ENCODE measurements at places on chromosomes 6 and 20.
A peak's percentile ranks its signal among the peaks of the same experiment; 100 is the strongest.

- DNase-seq = no peak
Measured at GRCh38 chr6:51094271-51094670, 275.6 kb downstream of the TFAP2B start.

GRCh38 chr20:15986690-15987089, 586.6 kb downstream of the KIF16B start:
- DNase-seq = no peak

DNA sequence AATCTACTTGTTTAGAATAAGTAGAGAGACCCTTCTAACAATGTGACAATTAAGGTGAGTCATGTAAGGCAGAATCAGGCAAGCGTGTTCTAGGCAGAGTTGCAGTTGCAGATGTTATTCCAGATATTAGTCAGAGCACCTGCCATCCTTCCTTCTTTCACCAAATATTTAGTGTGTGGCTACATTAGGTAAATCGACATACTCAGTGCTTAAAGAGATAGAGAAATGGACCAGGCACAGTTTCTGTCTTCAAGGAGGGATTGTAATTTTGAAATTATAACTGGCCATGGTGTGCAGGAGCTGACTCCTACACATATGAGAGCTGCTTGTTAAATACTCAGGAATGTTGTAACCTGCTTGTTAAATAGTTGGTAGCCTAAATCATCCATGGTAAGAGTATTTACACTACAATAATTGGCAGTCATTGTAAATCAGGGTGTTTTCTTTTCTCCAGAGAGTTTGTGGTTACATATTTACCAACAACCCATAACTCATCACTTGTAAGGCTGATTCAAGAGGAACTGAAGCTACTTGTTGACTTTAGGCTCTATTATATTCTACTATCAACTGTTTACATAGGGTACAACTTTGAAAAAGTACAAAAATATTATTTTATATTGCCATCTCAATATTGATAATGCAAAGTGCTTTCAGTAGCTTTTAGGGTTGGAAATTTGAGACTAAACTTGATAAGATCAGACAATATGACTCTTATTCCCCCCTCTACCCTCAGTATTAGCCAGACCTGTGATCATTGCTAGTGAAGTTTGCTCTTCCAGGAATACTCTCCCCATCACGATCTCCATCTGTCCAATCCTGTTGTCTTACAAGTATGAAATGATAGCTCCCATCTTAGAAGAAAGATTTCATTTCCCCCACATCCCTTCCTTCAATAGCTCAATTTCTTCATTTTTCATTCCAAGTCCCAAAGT, 607.1 kb downstream of the COL12A1 start:
- no peak for DNase-seq

DNA sequence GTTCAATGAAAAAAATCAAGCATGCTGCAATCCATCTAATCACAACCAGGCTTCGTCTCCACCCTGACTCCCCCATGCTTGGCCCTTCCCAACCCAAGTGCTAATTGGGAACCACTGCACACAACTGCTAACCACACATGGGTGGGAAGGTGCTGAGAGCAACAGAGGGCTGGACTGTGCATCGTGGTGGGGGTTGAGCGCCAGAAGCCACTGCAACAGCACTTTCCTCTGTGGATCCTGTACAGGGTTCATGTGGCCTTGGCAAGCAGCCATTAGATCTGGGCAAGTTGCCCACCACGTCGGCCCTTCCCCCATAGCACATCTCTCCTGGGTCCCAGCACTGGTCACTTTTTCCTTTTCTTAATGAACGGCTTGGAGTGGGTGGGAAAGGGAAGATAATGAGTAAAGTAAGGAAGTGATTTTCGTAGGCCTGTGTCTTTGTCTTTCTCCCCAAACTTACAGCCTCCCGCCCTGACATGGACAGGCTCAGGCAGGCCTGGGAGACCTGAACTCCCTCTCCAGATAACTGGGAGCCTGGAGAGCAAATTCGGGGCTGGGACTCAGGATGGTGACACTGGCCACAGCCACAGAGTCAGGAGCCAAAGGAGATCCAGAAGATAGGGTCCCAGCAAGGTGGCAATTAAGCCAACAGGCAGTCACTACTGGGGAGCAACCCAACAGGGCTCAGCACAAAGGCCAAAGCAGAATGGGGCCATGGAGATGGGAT, 34.4 kb upstream of the MRPS10 start:
- DNase-seq = no peak

- no peak for DNase-seq
Measured at GRCh38 chr6:32170294-32170693, 5.6 kb downstream of the AGPAT1 start.

DNA sequence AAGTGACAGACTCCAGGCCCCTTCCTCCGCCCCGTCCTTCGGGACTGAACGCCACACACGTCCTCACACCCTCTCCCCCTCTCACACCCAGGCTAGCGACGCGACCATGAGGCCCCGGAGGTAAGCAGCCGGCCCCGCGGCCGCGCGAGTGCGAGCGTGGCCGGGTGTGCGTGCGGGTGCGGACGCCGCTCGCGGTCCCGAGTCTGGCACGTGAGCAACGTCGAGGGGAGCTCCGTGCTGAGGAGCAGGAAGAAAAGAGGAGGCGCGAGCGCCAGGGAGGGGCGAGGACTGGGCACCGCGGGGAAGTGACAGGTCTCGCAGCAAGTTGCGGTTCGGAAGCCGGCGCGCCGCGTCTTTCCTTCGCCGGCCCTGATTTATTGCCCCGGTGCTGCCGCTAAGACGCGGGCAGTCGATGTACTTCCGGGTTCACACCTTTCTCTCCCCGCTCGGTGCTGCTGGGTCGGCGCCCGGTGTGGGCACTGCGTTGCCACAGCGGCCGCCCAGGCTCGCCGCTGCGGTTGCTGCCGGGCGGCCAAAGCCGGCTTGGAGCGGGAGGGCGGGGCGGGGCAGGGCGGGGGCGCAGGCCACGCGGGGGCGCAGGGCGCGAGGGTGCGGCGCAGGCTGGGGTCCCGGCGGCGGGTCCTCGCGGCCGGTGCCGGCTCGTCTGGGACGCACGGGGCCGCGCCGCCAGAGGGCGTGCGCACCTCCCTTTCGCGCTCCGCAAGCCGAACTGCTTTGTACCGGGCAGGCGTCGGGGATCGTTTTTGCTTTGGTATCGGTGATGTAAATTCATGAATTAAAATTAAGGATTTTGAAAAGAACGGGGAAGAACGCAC, 15.8 kb upstream of the LIN28B start:
- DNase-seq = no peak

DNA sequence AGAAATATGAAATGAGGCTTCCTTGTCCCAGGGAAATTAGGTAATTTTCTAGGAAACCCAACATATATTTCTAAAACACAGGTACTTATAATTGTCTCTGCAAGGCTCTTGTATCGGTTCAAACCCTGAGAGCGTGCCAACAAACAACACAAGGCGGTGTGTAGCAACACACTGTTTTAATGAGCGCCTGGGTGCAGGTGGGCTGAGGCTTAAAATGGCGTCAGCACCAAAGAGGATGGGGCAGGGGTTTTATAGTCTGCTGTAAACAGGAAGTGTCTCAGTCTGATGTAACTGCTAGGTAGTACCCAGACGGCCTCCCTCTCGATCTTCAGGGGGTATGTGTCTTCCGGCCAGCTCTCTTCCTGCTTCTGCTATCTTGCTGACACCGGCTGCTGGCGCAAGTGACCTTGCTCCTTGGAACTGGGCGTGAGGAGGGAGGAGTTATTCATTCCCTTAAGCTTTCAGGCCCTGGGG, 69.7 kb downstream of the EPB41L2 start:
- DNase-seq = no peak

DNA sequence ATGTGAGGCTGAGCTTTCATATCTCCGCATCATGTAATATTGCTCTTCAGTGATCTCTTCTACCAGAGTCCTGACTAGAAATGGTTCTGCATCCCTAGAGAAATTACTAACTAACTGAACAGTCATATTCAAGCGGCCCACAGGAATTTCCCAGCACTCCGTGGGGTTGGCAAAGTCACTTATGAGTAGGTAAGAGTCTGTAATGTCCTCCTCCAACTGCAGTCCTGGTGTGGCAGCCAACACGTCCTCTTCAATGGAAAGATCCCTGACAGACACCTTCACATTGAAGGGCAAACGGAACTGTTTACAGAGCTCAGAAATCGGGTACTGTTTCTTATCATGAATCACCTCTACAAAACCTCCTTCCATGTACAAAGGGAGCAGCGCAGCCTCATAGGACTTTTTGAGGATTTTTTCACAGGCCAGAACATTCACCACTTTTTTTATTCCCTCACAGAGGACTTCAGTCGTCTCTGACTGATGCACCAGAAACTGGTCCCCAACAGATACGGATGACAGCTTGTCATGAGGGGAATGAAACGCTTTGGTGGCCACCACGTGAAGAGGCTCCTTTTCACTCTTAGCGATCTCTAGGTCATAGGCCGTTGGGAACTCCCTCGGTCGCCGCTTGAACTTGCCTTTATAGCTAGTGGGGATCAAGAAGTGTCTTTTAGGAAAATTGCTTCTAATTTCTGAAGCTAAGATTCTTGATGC, 87.7 kb downstream of the THEMIS start:
- no peak for DNase-seq

DNA sequence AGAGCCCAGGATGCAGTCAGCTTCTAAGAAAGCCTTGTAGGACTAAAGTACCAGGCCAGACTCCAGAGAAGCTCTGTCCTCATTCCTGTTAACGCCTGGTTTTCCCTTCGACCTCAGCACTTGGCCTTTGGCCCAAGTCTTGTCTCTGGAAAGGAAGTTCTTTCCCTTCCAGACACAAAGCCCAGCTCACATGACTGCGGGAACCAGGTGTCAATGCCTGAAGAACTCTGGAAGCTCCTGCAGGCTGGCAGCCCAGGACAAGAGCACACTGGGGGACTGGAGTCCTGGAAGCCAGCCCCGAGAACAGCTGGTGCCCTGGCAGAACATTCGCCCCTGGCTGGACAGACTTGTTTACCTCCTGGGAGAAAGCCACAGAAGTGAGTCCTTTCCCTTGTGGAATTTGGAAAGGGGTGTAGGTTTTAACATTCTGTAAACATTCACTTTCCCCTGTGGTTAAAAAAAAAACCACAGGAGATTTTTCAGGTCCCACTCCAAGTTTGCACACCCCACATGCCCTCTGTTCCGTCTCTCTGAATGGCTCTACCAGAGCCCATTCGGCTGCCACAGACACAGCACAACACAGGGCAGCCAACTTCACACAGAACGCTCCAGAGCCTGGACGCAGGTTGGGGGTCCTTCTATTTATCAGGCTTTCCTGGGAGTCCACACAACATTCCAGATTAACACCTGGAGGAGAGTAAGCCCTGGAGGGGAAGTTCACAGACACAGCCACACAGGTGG, 18.1 kb downstream of the ACSS1 start:
- DNase-seq = no peak

DNA sequence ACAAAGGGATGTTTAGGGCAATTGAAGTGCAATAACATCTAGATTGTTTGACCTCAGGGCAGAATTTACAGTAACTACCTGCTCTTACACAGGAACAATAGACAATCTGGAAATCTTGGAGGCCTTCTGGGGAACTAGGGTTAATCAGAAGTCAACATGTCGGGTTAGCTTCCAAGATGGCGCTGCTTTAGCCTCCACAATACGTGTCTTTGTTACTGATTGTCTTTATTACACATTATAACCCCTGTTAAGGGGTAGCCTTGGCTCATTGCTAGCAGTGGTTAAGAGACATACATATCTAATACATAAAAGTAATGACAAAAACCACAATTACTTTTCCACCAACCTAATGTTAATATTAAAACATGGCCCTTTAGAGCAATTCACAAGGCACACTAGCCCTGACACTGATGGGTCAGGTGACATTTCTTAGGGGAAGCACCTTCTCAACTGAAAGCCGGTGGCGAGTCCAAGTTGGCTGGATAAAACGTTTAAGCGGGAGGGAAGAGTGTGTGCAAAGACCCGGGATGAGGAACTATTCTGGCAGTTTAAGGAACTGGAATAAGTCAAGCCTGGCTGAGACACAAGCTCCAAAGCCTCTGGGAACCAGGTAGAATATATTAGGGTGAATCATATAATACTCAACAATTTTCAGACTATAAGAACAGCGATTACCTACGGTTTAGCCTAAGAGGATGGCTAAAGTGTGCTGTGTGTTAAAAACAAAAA, 236.9 kb downstream of the BCAS1 start:
- no peak for DNase-seq

GRCh38 chr20:41387444-41387851, 20.8 kb upstream of the EMILIN3 start:
- DNase-seq = no peak

GRCh38 chr6:127641905-127642304, 64.9 kb downstream of the C6orf58 start:
- DNase-seq = peak; percentile 24

GRCh38 chr20:58618351-58619076, 32.6 kb upstream of the STX16 start:
- no peak for DNase-seq

DNA sequence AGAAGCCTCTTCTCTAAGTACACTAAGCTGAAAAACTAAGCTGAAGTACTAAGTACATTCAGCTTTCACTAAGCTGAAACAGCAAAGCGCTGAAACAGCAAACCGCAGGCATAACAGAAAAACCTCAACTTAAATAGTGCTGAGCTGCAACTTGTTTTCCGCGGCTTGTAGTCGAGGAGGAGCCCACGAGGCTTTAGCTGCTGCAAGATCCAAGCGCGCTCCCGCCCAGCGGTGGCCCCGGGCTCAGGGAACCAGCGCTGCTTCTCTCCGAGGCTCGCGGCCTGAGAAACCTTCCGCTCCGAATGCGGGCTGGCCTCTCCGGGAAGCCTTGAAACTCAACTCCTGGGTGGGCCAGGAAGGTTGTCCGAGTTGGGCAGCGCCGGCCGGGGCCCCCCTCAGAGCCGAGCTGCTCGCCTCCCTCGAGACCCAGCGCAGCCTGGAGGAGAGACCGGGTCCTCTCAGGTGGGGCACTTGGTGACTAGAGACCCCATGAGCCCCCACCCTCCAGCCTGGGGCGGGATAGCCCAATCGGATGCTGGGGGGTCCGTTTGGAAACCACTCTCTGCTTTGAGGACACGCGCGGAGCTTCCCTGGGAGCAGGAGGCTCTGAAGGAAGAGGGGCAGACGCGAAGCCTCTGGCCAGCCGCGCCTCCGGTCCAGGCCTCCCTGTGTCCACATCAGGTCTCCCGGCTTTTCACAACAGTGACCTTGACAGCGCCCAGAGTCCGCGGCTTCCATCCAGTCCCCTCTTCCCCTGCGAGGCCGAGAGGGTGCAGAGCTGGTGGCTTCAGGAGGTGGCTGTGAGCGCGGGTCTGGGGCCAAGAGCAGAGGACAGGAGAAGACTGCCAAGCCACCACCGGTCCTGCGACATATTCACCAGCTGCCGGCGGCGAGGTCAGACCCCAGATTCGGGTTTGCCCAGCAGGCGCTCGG, 38.1 kb upstream of the HLA-E start:
- no peak for DNase-seq

- no peak for DNase-seq
Measured at GRCh38 chr6:122035173-122035572, 364.3 kb upstream of the HSF2 start.

GRCh38 chr6:145349950-145350510, 385.3 kb downstream of the EPM2A start:
- peak; percentile 82 for DNase-seq

DNA sequence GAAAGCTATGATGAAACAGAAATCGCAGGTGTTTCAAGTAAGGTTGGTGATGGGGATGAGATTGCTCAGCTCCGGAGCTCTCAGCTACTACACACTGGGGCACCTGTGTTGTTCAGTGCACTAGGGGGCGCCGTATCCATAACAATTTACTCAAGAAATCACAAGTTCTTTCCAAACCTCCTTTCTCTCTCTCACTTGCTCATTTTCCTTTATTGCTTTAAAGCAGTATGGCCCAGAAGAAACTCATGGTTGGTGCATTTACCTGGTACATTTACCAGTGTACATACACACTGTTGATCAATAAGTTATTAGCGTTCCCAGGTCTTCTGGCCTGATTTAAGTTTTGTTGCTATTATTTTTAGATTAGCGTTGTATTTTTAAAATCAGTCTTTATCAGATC, 235.2 kb upstream of the TAB2 start:
- DNase-seq = peak; percentile 40
